ENCODE measurements at places on chromosomes 7 and 10.

GRCh38 chr7:37817996-37818720 is 30.2 kb upstream of the NME8 start:
- DNase-seq: no peak

GRCh38 chr10:85225311-85225710 is 896.9 kb downstream of the CCSER2 start:
- no peak for DNase-seq

DNA sequence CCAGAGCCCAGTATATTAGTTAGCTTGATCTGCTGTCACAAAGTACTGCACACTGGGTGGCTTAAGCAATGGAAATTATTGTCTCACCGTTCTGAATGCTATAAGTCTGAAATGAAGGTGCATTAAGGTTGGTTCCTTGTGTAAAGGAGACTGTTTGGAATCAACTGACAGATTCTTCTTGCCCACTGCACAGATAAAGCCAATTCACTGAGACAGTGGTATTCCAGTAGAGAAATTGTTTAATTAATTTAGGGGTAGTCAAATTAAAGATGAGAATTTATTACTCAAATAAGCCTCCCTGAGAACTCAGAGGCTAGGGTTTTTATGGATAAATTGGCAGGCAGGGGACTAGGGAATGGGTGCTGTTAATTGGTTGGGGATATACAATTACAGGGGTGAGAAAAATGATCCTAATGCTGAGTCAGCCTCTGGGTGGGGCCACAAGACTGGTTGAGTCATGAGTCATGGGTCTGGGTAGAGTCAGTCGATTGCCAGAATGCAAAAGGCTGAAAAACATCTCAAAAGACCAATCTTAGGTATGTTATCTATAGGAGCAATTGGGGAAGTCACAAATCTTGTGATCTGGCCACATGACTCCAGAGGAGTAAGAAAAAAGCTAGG is 23.5 kb upstream of the SAMD9L start:
- no peak for DNase-seq

- no peak for DNase-seq
Observed at GRCh38 chr7:155878250-155878649, 66.0 kb upstream of the SHH start.

DNA sequence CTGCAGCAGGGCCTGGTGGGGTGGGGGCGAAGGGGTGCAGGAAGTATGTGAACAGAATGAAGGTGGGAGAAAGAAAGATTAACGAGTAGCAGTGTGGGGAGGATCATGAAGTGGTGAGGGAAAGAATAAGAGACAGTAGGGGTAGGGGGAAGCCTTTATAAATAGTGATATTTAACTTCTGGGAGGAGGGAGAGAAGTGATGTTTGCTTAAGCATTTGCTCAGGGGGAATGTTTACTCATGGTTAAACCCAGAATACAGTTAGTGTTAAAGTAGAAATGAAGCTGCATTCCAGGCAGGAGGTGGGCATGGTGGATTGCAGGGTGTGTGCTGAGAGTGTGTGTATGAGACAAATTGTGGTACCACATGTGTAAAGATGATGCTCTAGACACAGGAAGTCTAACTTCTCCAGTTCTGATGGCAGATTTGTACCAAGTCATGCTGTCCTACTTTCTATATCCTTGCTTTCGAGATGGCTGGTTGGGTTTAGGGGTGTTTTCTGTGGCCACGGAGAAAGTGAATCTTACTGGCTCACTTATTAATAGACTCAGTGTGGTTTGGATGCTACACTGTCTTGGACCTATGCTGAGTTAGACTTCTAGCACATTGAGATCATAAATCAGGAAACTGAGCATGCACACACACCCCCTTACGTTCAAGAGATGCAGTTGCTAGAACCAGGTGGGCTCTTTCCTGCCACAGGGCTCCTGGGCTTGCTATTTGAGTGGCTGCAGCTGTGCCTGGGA is 10.6 kb upstream of the DNMBP start:
- no peak for DNase-seq

DNA sequence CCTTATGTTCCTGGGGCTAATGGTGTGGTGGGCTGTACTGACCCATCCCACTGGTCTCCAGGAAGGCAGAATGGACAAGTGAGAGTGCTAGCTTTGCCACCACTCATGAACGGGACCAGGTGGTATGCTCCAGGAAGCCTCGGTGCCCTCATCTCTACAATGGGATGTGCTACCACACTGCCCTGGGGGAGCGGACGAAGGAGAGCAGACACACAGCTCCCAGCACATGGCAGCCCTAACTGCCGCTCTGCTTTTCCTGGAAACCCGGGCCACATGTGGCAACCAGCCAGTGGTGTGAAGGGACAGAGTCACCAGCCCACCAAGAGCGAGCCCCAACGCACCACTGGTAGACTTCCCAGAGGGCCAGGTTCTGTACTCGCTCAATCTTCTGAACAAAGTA is 35.8 kb downstream of the PARP12 start:
- no peak for DNase-seq

DNA sequence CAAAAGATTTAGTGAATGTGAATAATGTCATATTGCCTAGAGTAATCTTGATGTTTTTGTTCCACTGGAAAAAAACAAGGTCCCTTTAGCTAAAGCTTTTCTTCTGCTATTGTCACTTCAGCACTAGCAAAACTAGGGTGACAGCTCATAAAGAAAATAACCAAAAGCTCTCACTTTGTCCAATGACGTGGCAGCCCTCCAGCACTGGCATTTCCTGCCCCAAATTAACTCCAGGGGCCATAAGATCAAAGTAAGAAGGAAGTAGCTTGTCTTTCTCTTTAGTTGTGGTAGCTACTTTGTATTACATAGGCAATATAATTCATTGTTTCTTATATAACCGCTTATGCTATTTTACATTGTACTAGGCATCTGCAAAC is 47.3 kb downstream of the LRRN3 start:
- peak; percentile 62 for DNase-seq

DNA sequence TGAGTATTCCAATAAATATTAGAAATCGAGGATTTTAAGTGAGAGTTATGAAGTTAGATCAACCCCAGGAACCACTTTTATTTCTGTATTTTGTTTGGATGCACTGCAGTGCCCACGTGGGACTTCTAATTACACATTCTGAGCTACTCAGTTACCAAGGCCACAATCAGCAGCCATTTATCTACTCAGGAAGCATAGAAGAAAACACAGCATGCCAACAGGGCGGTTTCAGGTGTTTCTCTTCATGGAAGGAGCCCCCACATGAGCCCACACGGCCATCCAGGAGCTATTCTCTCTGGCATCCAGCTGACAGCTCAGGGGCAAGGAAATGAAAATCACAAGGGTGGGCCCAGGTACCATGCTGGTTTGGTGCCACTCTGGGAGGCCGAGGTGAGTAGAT is 266.5 kb upstream of the MKLN1 start:
- DNase-seq: no peak

- no peak for DNase-seq
Observed at GRCh38 chr7:1359051-1359400, 100.2 kb downstream of the MICALL2 start.

DNA sequence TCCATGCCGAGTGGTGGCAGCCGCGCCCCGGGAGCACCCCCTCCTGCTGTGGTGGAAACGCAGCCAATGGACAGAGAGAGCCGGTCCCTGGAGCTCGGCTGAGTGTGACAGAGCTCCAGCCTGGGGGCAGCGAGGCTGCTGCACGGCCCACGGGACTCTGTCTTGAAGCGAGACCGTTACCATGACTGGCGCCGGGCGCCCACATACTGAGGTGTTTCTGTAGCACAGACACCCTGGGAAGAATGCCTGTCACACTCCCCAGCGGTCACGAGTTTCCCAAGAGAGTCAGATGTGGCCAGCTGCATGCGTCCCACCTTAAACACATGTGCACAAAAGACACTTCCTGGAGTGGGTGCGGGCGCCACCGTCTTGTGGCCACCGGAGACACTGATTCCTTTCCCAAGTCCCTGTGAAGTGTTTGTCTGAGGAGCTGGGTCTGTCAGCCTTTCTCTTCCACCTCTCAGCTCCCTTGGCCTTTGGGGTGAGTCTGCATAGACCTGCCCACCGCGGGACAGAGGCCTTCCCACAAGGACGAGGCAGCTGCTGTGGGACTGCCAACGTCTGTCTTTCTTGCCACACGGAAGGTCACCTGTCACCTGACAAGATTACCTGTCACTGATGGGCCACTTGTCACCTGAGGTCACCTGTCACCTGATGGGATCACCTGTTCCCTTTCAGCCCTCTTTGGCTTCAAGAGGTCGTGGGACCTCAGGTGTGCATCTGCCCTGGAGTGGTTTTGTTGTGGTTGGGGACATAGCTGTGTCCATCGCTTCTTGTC is 94.6 kb downstream of the DNAJB6 start:
- no peak for DNase-seq

DNA sequence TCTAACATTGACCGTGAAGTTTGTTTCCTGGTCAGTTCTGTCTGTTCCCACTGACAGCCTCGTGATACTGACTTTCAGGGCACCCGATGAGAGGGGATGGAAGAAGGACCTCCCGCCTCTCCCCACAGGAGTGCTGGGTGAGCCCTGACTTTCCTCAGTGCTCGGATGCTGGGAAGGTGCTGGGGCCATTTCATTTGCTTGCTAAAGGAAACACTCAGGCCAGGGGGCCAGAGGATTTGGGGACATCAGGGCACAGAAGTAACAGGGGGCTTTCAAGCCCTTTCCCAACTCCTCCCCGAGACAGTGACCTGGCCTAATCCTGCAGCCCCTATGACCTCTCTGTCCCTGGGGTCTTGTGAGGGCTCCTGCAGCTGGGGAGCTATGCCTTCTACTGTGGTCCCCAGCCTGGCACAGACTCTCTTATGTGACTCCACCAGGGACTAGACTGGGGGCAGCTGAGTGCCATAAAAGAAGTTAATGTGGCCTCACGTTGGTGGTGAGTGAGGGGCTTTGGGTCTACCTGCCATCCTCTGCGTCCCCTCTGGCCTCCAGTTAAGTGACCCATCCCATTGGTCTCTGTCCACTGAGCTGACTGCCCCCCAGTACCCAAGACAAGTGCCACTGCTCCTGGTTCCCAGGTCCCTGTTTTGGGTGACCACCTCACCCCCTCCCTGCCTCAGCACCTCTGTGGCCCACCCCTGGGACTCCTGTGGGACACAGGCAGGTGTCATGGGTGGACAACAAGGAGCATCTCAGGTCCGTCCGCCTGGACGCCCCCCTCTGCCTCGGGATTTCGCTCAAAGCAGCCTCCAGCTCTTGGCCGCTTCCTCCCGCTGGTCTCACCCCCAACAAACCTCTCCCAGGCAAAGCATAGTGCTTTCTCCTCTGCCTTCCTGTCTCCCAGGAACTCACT is 33.4 kb upstream of the HSPA12A start:
- DNase-seq: no peak

DNA sequence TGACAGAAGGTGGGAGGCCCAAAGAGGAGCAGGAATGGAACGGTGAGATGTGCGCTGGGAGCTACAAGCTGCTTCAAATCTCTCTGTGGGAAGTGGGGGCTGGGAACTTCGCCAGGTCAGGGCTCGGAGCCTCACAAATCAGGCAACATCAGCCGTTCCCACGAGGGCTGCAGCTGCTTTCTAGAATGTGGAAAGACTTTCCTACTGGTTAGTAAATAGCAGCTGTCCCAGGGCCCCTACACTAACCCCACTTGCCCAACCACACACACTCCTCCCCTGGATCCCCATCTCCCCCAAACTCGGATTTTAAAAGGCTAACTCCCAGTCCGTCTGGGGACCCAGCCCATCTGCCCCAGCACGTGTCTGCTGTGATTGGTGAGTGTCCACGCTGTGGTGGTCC is 40.6 kb upstream of the PITRM1 start:
- DNase-seq: no peak

DNA sequence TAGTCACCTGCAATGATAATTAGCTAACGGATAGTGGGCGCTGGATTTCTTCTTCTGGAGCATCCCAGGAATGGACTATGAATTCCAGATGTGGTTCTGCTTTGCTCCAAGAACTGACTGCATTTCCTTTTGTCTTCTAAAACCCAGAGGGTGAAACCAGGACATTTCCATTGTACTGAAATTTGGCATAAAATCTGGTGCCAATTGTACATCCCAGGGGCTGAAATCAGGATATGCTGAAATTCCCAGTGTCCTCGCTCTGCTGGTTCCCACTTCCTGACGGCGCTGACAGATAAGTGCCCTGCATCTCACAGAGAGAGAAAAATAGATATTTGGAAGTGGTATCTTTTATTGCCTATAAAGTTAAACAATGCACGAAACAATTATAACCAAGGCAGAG is 31.9 kb downstream of the RBM20 start:
- DNase-seq: no peak

- DNase-seq: no peak
Observed at GRCh38 chr7:115522174-115522573, 508.4 kb downstream of the TFEC start.

GRCh38 chr10:77960829-77961329 is 34.3 kb upstream of the DLG5 start:
- no peak for DNase-seq

DNA sequence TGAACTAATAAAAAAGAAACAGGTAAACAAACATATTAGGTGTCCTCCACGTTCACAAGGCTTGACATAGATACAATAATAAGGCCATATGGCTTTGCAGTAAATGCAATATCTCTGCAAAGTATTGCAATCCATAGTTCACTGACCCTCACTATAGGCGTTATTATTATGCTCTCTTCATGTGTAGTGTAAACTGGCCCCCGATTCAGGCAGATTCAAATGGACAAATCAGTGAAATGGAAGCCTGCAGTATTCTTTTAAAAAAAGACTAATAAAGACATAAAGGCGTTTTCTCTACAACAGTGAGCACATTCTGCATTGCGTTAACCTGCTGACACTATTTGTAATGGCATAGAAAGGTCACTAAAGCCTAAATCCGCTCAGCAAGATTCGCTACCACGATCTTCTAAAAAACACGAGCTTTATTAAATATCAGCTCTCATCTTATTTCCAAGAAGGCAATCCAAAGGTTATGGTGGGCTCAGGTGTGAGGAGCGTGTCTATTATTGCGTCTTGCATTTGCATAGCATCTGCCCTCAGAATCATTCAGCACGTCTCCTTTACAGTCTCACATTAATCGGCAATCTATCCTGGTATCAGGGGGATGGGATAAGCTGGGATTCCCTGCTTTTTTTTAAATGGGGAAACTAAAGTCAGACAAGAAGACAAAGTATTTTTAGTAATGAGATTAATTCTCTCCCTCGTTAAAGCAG is 36.2 kb downstream of the FRMD4A start:
- no peak for DNase-seq

DNA sequence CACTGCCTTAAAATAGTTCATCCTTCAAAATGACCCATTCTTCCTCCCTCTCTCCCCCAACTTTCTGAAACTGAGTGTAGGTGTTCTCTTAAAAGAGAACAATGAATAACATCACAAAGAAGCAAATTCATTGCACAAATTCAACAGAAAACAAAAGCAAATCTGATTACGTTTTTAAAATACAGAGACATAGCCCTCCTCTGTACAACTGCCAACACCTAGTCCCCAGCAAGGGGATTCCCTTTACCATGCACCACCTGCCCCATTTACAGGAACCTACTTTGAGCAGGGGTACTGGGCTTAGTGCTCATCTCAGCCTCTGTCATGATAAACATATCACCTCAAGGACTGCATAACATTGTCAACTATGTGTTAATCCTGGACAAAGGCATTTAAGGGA is 302.8 kb upstream of the AOAH start:
- no peak for DNase-seq

- no peak for DNase-seq
Observed at GRCh38 chr7:17844514-17845196, 95.6 kb downstream of the SNX13 start.

- DNase-seq: no peak
Observed at GRCh38 chr7:104124469-104124868, 83.3 kb downstream of the ORC5 start.
